Liver (tissue), 10 donors: ENCODE measurements at places on chromosomes 5 and 9. TPM values are rescaled to one million over a fixed set of nuclear protein-coding genes. Genes with fewer than 3 reads are reported as not detected.

Gene TAF11L13
- not detected for total RNA-seq

Gene GNA14
- total RNA-seq: 1.1 TPM

Gene EIF4E1B
- not detected for total RNA-seq

Gene SH3GLB2
- 22.6 TPM for total RNA-seq

Gene ZNF474
- 0.23 TPM for total RNA-seq

Gene CMBL
- total RNA-seq: 6.8 TPM

Gene ELAVL2
- not detected for total RNA-seq

Gene CDO1
- total RNA-seq: 472 TPM

Gene LCN10
- 0.08 TPM for total RNA-seq

Gene ADGRD2
- not detected for total RNA-seq

Gene DDX4
- not detected for total RNA-seq

Gene PCDHB15
- 0.28 TPM for total RNA-seq

Gene CCL27
- not detected for total RNA-seq

Gene SPINK6
- not detected for total RNA-seq

Gene LCN15
- not detected for total RNA-seq

Gene C7
- total RNA-seq: 268 TPM
